ENCODE measurements at places on chromosomes 12 and 14. TPM values are rescaled to one million over a fixed set of nuclear protein-coding genes. Genes with fewer than 3 reads are reported as not detected.

DNA sequence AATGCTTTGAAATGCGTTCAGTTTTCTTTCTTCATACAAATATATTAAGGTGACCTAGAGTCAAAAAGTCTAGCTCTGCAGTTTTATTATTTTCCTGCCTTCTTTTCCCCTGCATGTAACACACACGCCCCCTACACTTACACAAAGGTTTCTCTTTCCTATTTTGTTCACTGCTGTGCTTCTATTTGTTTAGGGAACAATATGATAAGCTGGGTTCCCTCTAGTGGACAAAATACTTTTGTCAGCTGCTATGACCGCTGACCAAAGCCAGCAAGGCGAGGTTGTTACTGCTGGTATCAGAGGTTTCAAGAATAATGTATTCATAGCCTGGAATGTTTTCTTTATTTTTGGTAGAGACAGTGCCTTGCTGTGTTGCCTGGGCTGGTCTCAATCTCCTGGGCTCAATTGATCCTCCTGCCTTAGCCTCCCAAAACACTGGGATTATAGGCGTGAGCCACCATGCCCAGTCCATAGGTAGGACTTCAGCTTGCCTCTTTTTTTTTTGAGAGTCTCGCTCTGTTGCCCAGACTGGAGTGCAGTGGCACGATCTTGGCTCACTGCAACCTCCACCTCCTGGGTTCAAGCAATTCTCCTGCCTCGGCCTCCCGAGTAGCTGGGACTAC, 33.4 kb downstream of the FNTB start:
- no peaks in the 10 kb centered on the region for H3K4me1 ChIP-seq
- peak; percentile 68 for DNase-seq
- peaks cover 14% of the 10 kb centered on the region for H3K36me3 ChIP-seq
- no peak overlapping the region for H3K27ac ChIP-seq
- H3K4me3 ChIP-seq = no peak overlapping the region

- DNase-seq = peak; percentile 44
- no peaks in the 10 kb centered on the region for H3K36me3 ChIP-seq
- H3K27me3 ChIP-seq = no peaks in the 10 kb centered on the region
- H3K4me3 ChIP-seq = no peak overlapping the region
Measured at GRCh38 chr12:77855548-77855947, 24.9 kb downstream of the NAV3 start.

DNA sequence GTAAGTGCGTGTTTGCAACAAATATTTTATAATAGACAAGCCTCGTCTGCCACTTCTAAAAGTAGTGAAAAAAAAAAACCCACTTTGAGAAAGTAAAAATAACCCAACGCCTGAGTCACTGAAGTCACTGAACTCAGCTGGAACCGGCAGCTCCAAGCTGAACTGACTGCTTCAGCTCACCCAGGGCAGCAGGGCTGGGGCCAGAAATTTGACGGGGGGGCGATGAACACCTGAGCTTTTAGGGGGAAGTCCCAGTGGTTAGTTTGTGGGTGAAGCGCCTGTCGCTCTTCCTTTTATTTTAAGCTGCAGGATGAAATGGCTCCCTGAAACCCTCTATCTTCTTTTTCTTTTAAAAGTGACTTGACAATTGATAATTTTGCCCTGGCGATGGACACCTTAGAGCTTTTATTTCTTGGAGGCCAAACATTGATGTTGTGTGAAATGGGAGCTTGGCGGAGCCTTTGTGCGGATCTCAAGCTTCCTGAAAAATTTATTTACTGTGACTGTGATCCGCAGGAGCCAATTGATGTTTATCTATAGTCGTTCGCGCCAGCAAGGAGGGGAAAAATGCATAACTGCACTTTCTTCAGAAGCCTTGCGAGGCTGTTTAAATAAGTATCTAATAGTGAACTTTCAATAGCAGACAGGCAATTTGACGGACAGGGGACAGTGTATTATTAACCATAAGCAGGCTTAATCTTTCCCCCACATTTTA, 173.2 kb upstream of the MYL2 start:
- no peaks in the 10 kb centered on the region for H3K36me3 ChIP-seq
- peak overlapping the region; percentile 10 for H3K27ac ChIP-seq
- H3K4me1 ChIP-seq = peaks cover 2% of the 10 kb centered on the region
- H3K27me3 ChIP-seq = no peaks in the 10 kb centered on the region
- DNase-seq = no peak

GRCh38 chr14:60648934-60649874, at the start of gene SIX1:
SIX1 (minus strand) TSS chr14:60649477; CDS start chr14:60649189, 288 bp downstream.
- no peaks in the 10 kb centered on the region for H3K36me3 ChIP-seq
- peaks cover 21% of the 10 kb centered on the region for H3K4me1 ChIP-seq
- DNase-seq = peak; percentile 95
- peak within 1 kb of the TSS; percentile 21 for H3K4me3 ChIP-seq
- H3K27ac ChIP-seq = no peak within 1 kb of the TSS

The SYCP3 gene
- total RNA-seq = 0.09 TPM

The TMEM52B gene
- not detected for total RNA-seq

The DHRS2 gene
- 0.50 TPM for total RNA-seq

The ARHGEF25 gene
- total RNA-seq = 11.3 TPM
